ENCODE measurements at places on chromosomes 5 and 9.

DNA sequence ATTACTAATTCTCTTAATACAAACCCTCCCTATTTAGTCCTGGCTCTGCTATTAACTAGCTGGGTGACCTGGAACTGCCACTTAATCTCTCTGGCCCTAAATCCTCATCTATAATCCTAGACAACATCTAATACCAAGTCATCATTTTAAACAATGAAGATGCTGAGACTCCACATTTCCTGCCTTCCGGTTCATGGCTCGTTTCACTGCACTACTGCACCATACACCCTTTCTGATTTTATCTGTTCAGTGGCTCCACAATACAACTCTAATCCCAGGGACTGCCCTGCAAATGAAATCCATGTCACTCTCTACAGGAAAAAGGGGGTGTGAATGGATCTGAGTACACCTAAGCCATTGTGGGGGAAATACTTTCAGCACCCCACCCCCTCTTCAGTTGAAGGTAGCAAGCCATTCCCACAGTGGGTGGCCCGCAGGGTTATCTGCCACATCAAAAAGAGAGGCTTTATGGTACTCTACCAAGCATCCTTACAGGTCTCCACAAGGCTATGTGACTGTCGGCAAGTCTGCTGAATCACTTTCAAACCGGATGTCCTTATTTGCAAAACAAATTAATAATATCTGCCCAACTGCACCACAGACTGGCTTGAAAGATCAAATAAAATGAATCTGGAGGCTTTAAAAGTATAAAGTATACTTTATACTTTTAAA is 89.5 kb downstream of the EPB41L4A start:
- DNase-seq, result no peak

- no peak for DNase-seq
These were observed 73.5 kb downstream of the CHSY3 start for GRCh38 chr5:129977810-129978209.

DNA sequence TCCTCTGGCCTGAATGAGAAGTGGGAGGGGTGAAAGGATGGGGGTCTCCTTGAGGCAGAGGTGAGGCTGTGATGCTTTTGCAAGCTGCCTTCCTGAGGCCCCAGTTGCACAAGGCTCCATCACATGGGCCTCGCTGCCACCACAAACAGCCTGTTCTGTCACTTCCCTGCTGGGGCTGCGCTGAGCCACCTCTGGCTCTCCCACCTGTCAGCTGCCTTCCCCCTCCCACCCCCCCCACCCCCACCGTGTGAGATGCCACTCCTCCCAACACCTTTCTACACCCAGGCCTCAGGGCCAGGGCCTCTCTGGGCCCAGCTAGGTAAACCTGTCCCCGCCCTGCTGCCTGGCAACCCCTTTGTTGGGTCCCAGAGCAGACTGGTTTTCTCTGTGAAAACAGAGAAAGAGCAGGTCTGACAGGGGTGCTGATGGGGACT is 4.5 kb upstream of the PDLIM4 start:
- DNase-seq, result no peak

DNA sequence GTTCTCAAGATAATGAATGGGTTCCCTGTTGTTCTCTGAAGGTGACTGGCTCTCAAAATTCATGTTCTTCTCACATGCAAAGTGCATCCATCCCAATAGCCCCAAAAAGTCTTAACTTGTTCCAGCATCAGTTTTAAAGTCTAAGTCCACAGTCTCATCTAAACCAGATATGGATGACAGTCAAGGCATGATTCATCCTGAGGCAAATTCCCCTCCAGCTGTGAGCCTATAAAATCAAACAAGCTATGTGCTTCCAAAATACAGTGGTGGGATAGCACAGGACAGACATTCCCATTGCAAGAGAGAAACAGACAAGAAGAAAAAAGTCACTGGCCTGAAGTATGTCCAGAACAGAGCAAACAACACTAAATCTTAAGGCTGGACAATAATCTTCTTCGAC is 25.4 kb downstream of the FBXO10 start:
- DNase-seq, result no peak

DNA sequence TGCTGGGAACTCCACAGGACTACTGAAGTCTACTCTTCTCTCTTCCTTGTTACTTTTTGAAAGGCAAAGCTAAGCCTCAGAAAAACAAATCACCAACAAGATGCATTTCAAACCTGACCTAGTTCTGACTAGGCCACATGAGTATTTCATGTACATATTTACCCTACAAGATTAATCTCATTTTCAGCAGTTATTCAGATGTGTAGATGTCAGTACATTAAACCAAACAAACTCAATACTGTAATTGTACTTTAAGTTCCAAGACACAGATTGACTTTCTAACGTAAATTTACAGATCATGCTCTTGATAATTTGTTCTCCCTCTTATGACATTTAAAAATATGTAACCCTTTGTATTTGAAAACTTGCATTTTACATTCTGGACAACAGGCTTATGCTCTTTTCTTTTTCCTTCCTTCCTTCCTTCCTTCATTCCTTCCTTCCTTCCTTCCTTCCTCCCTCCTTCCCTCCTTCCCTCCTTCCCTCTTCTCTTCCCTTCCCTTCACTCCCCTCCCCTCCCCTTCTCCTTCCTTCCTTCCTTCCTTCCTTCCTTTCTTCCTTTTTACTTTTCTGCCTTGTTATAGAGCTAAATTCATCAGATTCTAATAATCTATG is 1653.4 kb downstream of the EFNA5 start:
- DNase-seq, result no peak

GRCh38 chr5:136090319-136090718 is 42.3 kb upstream of the SMAD5 start:
- no peak for DNase-seq

DNA sequence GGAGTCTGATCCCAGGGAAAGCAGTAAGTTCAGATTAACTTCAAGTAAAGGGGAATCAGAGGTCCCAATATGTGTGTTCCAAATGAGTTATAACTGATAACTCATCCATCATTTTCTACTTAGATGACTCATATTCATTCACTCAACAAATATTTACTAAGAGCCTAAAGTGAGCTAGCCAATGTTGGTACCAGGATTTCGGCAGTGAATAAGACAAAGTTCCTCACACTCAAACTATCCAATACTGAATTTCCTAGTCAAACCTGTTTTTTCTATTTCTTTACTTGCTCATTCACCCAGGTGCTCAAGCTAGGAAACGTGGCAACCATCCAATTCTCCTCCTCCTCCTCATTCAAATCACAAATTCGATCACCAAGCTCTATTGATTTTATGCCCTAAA is 25.8 kb downstream of the FBXW2 start:
- DNase-seq, result no peak

DNA sequence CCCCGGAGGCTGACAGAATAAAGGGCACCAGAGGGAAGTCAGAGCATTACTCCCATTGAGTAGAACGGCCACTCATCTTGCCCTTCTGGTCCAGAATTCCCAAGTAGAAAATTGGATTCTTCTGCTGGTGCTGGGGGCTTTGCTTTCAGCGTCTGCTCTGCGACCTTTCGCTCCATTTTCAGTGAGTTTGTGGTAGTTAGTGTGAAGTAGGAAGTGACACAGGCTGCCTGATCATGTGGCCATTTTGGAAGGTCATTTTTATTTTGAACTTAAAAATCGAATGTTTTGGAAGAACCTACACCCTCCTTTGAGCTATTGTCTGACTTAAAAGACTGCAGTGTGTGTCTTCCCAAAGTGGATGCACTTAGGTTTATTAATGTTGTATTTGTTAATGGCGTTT is 56.7 kb upstream of the FAM120AOS start:
- no peak for DNase-seq

DNA sequence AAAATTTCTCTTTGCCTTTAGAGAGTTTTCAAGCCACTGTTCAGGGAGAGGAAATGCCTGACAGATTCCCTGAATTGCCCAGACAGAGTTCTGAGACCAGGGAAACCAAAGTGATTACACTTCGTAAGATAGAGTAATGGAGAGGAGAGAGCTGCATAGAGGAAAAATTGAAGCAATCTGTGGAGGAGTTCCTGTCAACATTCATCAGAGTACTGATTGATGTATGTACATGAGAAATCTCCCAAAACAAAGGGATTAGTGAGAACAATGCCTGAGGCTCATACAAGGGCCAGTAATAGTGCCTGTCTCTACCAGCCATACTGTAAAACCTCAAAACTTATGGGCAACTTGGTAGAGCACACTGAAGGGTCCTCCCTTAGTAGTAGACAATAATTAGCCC is 79.0 kb upstream of the TRIM32 start:
- DNase-seq, result no peak

GRCh38 chr5:92922231-92922967 is 658.6 kb downstream of the NR2F1-AS1 start:
- DNase-seq, result no peak

GRCh38 chr5:51882647-51883046 is 499.4 kb downstream of the ISL1 start:
- no peak for DNase-seq

DNA sequence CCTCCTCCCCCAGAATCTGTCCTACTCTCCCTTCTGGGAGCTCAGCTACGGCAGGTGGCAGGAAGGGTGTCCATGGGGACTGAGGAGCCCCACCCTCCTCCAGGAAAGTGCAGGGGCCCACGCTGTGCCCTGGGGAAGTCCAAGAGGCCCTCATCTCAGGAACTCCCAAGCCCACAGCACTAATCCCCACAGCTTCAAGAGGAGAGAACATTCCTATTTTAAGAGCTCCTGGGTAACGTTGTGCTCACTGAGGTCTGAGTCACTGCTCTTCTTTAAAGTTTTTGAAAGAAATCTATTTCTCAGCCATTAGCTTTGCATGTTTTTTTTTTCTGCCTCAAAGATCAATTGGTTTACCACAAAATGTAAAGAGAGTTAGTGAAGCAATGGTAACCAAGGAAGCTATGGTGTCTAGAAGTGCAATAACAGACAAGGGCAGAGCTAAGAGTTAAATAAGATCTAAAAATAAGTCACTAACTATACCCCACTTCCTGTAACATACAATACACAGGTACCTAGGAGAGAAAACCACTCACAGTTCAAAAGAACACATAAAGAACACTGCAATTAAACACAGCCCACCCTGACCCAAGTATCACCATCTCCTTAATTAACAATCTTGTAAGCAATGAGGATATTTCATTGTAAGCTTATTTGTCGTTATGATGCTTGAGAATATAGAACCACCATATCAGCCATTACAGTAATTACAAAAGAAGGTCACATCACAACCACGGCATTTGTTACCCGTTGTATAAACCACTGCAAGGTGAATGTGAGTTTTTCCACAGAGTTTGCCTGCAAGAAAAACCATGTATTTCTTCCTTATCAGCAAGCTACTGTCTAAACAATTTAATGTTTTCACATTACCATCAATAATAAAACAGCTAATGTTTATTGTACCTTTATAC is 382.3 kb upstream of the SLC30A5 start:
- no peak for DNase-seq

- no peak for DNase-seq
These were observed 45.8 kb downstream of the RAB3C start for GRCh38 chr5:58628626-58629025.

GRCh38 chr5:129905473-129906176 is 1.4 kb downstream of the CHSY3 start:
- no peak for DNase-seq

GRCh38 chr5:66558560-66558959 is 37.6 kb upstream of the MAST4 start:
- no peak for DNase-seq

DNA sequence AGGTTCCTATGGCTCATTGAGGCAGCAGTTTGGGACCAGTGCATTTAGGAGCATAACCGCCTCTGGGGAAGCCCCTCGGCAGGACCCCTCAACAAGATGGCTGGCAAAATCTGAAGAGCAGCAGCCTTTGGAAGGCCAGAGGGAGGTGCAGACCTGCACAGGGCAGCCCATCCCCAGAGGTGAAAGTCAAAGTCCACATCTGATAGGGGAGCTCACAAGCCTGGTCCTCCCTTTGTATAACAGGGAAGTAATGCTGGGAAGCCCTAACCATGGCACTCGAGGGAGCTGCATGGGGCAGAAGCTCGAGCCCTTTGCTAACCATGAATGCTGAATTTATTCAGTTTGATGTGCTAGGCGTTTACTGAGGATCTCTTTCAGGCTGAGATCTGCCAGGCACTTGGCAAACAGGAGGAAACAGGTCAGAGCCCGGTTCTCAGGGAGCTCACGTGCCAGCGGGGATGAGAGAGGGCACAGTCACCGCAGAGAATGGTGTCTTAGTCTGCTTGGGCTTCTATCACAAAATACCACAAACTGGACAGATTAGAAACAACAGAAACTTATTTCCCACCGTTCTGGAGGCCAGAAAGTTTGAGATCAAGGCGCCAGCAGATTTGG is 114.1 kb downstream of the GABBR2 start:
- DNase-seq, result no peak

DNA sequence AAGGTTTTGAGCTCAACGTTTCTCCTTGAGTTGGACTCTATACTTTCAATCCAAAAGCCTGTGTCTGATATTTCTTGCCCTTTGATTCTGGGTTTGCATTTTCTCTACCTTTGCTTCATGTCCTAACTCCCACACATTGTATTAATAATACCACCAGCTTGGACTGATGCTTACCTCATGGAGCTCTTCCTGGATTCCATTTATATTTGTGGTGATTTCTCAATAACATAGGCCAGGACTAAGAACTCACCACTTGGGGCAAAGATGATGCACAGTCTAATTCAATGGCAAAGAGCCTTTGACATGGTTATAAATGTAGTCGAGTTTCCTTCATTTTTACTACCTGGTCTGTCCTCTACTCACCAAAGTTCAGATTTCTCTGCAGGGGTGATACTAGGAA is 27.5 kb upstream of the EFNA5 start:
- DNase-seq, result no peak

DNA sequence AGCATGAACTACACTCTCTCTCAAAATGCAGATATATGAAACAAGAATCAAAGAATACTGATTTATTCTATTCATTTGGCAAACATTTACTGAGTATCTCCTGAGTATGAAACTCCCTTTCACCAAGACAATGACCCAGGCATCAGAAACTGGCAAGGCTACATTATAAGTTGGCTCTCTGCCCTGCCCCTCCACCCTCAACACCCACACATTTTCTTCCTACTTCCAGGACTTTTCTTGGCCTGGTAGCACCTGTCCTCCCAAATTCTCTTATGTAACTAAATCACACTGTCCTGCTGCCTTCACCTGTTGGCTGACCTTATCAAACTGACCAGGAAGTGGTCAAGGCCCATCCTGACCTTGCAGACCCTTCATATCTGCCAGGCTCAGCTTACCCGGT is 3.5 kb downstream of the RASEF start:
- no peak for DNase-seq

GRCh38 chr5:68070591-68071281 is 144.8 kb upstream of the PIK3R1 start:
- DNase-seq, result no peak

- no peak for DNase-seq
These were observed 27.6 kb downstream of the CEP72 start for GRCh38 chr5:639584-640213.

All from activated effector memory CD4-positive, alpha-beta T cell treated with Interleukin-2 at 50 U/mL for 16 hours (primary cell).